Stimulated activated CD4-positive, alpha-beta T cell treated with anti-CD3 and anti-CD28 coated beads, Interleukin-15, amount 100 ng/mL, for 24 hours (primary cell): ENCODE measurements at places on chromosomes 1 and 21.

DNA sequence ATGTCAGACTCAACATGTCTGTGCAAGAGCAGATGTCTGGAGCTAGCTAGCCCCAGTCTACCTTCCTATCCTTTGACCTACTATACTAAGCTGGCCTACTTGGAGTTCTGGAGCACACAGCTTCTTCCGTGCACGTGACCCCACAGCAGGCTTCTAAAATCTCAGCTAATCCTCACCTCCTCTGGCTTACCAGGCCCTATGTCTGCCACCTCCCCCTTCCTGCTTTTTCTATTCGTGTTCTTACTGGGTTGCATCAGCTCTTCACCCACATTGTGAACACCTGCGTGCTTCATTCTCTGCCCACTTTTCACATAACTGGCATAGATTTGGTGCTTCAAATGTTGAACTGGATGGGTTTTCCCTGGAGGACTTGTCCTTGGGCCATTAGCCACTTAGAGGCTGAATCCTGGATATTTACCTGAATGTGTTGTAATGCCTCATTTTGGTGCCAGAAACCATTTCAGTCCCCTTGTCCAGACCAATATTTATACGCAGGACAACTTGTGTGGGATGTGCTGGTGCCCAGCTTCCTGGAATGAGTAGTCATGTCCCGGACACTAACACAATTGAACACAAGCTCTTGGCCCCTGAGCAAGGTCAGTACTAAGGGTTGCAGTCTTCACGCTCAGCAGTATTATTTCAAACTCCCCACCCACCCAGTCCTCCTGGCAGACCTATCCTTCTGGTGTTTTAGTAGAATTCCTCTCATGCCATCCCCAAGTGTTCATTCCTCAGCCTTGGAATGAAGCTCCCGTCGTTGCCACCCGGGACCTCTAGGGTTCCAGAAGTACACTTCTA, 24.0 kb downstream of the TENT5C start:
- no peak for DNase-seq

GRCh38 chr21:35940074-35940927, 120.0 kb downstream of the SETD4 start:
- no peak for DNase-seq

- no peak for DNase-seq
Measured at GRCh38 chr1:188406636-188407035, 1577.9 kb downstream of the PLA2G4A start.

DNA sequence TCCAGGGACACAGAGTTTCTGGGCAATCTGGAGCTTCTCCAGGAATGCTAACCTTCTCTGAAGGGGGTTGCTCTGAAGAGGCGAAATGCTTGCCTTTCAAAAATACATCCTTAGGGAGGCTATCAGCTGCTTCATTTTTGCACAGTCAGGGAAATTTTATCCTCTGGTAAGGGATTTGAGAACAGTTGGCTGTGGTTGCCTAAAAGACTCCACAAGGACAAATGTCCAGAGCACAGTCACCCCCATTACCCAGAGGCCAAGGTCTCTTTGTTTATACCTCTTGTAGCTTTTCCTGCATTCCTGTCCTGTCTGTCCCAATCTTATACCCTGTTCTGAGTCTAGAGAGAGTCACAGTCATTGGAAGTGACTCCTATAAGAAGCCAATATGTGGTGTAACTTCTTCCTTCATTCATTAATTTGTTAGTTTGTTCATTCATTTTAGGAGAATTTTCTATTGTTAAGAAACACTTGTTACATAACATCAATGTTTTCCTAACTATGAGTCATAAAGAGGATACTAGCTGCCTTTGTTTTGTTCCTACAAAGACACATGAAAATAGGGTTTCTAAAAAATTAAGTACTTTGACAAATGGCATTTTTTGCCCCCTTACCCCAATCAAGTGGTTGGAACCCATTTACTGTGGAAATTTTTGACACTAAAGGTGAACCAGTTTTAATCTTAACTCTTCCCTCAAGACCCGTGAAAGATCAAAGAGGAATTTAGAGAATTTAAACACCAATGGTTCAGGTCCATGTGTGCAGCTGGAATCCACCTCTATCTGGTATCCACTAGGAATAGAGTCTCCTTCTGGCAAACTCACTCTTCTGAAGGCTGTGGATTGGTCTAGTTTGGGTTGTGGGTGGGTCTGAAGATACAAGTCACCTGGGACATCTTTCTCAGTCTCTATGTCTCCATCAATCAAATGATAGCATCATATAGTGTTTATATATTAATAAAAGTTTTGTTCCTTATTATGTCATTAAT, 47.1 kb downstream of the GPR88 start:
- no peak for DNase-seq

DNA sequence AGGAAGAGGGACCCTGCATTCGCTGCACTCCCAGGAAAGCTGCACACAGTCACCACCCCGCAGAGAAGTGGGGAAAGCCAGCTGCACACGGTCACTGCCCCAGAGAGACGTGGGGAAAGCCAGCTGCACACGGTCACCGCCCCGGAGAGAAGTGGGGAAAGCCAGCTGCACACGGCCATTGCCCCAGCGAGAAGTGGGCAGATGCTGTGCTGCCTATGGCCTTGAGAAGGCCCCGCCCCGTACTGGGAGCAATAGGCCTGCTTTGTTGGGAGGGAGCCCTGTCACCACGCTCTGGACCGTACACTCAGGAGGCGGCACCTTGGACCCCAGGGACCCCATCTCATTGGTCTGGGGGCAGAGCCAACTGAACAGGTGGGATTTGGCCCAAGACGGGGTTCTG, 4.3 kb upstream of the GPR153 start:
- no peak for DNase-seq

GRCh38 chr1:26354972-26355371, 1.0 kb upstream of the CRYBG2 start:
- no peak for DNase-seq

DNA sequence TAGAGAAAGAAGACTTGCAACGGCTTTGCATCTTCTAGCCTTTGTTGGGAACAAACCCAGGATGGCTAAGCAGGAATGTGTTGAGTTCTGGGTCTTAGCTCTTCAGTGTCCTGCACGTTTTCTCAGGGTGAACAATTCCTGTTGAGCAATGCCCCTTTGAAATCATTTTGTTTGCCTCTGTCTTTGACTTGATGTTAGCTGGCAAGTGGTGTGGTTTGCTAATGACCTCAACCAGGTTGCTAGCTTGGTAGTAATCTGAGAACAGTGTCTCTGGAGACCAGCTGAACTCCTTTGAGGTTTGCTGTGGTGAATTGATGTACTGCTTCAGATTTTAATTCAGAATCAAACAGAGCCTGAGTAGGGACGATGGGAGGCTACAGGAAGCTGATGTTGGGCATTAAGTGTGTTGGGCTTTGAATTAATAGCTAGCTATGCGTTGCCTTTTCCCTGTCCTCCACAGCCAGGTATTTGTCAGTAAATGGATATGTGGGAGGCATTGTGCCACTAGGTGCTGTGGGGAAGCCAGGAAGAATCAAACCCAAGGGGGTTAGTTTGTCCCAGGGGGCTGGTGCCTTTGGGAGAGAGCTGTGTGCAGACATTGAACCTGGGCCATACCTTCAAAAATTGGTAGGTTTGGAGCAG, 23.3 kb upstream of the SRSF10 start:
- no peak for DNase-seq

DNA sequence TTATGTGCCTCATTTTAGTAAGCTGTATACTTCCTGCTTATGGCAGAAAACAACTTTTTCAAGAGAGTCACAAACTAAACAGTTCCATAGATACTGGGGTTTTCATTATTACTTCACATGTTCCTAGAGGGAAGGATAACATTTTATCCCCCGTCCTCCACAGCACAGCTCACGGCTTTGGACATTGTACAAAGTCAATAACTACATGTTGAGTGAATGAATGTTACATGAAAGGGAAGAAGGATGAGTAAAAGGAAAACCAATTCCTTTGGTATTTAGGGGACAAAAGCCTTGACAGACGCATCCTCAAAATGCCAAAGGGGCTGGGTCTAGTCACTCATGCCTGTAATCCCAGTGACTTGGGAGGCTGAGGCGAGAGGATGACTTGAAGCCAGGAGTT, 14.8 kb downstream of the PI4KB start:
- DNase-seq: no peak

DNA sequence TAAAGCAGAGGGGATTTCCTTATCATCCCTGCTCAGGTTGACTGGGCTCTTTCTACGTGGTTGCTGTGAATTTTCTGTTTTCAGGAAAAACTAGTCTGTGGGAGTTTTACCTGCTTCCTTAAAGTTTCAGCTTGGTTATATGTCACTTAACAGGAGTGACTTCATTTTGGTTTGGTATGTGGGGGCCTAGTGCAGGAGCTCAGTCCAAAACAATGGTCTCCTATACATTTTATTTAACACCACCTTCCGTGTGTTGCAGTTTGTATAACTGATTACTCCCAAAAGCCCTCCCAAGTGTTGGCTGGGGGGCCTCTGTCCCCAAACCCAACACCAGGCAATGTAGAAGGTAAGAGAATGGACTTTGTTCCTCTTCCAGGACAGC, 5.3 kb downstream of the IL23R start:
- DNase-seq: no peak

GRCh38 chr1:110266834-110267233, 56.7 kb downstream of the KCNC4 start:
- DNase-seq: no peak

GRCh38 chr1:63928186-63929105, 154.6 kb downstream of the ROR1 start:
- no peak for DNase-seq
